Iris pigment epithelial cell (primary cell): ENCODE measurements at places on chromosomes 5 and 9.
A peak's percentile ranks its signal among the peaks of the same experiment; 100 is the strongest.

- no peak for DNase-seq
Measured at GRCh38 chr9:99722877-99723276, 98.8 kb upstream of the NR4A3 start.

GRCh38 chr9:90890146-90890810, 88.7 kb downstream of the SYK start:
- no peak for DNase-seq

GRCh38 chr5:42309865-42310264, 113.4 kb upstream of the GHR start:
- no peak for DNase-seq

GRCh38 chr9:17905366-17905765, 326.5 kb downstream of the SH3GL2 start:
- no peak for DNase-seq

DNA sequence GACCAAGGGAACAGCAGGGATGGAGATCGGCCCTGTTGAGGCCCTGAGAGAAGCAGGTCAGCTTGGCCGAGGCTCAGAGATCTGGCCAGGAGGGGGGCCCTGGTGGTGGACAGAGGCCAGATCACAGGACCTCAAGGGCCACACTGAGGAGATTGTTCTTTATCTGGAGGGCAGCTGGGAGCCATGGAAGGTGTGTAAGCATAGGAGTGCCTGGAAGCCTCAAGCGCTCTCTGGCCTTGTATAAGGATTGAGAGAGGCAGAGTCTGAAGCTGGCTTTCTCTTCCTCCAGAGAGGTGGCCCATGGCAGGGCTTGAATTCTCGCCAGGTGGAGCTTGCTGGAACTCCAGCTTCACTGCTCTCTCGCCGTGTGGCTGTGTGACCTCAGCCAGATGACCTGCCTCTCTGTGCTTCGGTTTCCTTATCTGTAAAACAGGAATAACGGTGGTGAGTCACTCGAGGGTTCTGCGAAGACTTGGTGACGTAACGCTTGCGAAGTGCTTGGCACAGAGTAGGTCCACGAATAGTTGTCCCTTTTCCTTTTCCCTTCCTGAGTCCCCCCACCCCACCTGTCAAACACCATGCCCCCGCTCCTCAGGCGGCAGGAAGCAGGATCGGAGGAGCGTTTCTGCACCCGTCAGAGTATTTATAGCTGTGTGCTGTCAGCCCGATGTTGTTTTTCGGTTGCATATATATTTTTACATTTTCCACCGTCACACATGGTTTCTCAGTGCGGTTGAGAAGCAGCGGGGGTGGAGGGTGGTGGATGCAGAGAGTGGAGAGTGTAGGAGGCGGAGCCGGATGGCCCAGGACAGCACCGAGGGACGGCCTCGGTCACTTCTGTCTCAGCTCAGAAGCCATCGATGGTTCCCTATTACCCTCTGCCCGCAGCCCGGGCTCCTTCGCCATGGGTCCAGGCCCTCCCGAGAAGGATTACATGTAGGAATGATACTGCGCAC, 17.0 kb upstream of the CRB2 start:
- DNase-seq: peak; percentile 25

GRCh38 chr5:4901305-4901811, 238.8 kb upstream of the ADAMTS16 start:
- DNase-seq: no peak

GRCh38 chr5:125316915-125317535, 570.6 kb upstream of the ZNF608 start:
- peak; percentile 41 for DNase-seq

- DNase-seq: no peak
Measured at GRCh38 chr9:97907632-97908031, 14.7 kb downstream of the TRMO start.

DNA sequence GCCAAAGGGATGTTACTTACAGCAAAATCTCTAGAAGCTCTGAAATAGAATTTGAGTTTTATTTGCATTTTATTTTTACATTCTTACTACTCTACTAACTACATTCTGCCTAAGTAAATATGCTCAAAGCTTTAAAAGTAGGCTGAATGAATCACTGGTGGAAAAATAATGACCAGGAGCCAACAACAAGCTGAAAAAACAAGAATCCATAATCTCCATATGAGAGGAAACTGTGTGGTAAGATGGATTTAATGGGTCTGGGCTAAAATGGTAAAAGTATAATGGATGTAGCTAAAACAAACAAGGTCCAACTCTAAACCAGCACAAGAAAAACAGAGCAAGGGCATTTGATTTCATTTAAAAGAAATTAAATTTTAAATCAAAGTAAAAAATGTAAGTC, 525.8 kb upstream of the FTMT start:
- peak; percentile 0 for DNase-seq

DNA sequence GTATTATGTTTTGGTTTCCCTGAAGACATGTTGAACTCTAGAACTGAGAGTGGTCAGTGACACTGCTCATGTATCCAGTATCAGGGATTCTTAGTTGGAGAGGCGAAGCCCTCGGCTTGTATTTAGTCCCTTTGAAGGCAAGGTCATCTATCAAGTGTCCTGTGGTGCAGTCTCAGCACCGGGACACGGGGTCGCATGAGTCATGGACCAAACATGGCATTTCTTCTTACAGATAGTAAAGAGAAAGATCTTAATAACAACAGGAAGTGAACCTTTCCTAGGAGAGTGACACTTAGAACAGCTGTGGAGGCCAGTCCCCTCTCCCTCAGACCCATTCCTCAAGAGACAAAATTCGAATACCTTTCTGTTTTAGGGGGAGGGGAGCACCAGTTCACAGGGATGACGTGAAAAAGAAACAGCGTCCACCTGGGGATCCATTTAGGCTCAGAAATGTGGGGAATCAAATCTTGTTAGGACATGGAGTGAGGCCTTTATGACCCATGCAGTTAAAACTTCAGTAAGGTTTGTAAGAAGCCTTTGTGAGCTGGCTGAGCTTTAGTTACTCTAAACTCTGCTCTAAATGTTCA, 86.5 kb downstream of the ADGRV1 start:
- DNase-seq: peak; percentile 4

- DNase-seq: no peak
Measured at GRCh38 chr9:82706786-82707185, 356.2 kb downstream of the RASEF start.

GRCh38 chr5:122170620-122171019, 41.3 kb downstream of the ZNF474 start:
- peak; percentile 79 for DNase-seq

DNA sequence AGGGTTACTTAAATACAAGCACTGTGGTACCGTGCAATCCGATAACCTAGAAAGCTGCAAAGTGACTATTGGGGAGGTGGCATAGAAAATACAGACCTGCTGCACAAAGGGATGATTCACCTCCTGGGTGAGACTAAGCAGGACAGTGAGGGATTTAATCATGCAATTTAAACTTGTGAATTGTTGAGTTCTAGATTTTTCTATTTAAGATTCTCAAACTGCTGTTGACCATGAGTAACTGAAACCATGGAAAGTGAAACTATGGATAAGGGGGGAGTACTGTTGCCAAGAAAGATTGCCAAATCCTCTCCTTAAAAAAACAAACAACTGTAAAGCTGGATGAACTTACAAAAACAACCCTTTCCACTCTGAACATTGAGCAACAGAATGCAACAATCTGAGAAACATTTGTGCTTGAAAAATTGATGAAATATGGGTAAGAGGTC, 61.5 kb upstream of the NUDT12 start:
- peak; percentile 97 for DNase-seq

GRCh38 chr5:114312658-114313057, 49.2 kb upstream of the KCNN2 start:
- no peak for DNase-seq

GRCh38 chr5:171445644-171446516, 26.4 kb downstream of the FGF18 start:
- DNase-seq: peak; percentile 66

DNA sequence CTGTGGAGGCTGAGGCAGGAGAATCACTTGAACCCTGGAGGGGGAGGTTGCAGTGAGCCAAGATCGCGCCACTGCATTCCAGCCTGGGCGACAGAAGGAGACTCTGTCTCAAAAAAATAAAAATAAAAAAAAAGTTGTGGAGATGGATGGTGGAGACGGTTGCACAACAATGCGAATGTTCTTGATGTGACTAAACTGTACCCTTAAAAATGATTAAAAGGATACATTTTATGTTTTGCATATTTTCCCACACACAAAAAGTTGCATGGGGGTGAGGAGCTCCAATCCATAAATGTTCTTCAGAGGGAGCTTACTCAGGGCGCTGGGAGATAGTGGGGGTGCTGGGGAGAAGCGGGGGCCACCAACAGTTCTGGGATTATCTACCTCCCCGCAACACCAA, 43.8 kb upstream of the CDKN2AIPNL start:
- no peak for DNase-seq

DNA sequence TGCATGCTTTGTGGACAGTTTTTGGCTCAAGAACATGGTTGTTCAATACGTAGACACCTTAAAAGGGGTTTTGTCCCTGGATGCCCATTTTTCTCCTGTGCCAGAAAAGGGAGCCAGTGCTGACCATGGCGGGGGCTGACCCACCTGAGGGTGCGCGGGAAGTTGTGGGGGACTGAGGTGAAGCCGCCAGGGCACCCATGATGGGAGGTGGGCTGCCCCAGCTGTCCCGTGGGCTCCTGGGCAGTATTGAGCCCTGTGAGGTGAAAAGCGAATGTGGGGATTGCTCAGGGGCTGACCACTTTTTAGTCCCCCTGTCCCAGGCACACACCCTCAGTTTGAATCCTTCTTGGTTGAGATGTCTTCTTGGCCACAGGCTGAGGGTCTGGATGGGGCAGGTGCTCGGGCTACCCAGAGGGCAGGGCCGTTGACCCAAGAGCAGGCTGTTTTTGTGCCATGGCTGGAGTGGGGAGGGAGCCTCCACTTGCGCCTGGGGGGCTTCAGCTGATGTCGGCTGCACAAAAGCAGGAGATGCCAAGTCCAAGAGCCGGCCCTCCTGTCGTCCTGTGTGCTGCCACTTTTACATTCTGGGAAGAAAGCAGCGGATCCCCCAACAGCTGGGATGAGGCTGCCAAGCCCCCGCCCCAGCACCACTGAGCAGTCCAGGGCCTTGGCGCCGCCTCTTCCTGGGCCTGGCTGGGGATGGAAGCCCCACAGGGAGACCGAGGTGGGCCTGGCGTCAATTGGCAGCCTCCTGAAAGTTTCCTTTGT, 120.1 kb downstream of the WNK2 start:
- DNase-seq: no peak

GRCh38 chr5:37900692-37901091, 60.9 kb upstream of the GDNF start:
- peak; percentile 22 for DNase-seq

- DNase-seq: peak; percentile 2
Measured at GRCh38 chr5:84564321-84565075, 179.8 kb upstream of the EDIL3 start.

DNA sequence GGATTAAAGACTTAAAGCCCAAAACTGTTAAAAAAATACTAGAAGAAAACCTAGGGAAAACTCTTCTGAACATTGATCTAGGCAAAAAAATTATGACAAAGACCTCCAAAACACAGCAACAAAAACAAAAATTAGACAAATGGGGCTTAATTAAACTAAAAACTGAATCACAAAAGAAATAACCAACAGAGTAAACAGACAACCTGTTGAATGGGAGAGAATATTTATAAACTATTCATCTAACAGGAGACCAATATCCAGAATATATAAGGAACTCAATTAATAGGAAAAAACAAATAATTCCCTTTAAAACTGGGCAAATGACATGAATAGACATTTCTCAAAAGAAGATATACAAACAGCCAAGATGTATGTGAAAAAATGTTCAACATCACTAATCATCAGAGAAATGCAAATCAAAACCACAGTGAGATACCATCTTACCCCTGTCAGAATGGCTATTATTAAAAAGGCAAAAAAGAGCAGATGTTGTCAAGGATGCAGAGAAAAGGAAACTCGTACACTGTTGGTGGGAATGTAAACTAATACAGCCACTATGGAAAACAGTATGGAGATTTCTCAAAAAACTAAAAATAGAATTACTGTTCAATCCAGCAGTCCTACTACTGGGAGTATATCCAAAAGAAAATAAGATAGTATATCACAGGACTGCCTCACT, 50.2 kb upstream of the TLX3 start:
- DNase-seq: no peak

GRCh38 chr5:126124706-126125345, 298.4 kb upstream of the GRAMD2B start:
- DNase-seq: peak; percentile 45

DNA sequence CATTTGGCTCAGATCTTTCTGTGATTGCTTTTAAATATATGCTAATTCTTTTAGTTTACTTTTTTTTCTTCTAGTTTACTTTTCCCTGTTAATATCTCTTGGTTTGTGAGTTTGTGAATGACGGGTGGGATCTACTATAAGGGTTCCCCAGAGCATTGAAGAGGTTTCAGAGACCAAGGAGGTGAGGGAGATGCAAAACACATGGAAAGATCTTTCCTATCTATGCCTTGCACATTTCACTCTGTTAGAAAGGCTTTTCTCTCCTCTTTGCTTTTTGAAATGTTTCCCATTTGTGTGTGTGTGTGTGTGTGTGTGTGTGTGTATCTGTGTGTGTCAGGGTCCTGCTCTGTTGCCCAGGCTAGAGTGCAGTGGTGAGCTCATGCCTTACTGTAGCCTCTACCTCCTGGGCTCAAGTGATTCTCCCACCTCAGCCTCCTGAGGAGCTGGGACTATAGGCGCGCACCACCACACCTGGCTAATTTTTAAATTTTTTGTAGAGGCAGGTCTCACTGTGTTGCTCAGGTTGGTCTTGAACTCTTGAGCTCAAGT, 50.7 kb downstream of the CNTLN start:
- no peak for DNase-seq

GRCh38 chr9:36396985-36397384, 3.1 kb downstream of the RNF38 start:
- DNase-seq: peak; percentile 46

DNA sequence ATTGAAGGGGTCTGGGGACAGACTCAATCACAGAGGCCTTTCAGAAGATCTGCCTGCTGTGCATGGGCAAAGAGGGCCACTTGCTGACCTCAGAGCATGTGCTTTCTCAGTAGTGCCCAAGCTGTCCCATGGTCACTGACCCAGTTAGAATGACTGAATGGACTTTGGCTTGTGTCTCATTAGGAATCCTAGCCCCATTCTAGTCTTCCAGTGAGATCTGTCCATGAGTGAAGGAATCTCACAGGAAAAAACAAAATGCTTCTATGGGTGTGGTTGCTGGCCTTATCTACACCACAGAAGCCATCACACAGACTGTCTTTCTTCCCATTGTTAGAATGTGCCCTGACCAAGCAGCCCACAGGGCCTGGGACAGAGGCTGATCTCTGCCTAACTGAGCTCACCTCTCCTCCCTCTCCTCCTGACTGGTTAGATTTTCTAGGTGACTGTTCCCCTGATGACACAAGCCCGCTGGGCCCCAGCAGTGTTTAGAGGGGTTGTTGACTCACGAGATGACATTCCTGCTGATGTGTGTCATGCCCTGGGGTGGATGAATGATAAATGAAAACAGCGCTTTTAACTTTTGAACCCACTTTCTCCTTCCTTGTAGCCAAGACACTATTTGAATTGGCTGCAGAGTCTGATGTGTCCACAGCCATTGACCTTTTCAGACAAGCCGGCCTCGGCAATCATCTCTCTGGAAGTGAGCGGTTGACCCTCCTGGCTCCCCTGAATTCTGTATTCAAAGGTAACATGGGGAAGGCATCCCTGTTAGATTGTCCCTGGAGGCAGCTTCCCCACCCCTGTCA, 24.8 kb downstream of the TGFBI start:
- peak; percentile 98 for DNase-seq
